Epithelial cell of prostate (primary cell): ENCODE measurements at places on chromosomes 1 and 21.

DNA sequence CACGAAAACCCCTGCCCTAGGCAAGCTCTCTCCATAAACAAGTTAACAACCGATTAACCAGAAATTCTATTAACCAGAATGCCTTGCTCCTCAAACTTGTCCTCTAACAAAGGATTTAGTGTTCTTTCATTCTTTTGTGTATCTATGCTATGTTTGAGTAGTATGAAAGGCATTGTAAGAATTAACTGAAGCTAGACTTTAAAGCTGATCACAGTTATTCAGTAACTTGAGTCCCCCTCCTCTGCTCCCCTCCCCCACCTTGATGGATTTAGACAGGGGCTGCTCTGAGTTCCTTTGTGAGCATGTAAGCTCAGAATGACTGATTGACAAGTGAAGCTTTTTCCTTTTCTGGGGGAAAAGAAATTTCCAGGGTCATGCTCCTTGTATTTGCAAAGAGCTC lies 257.6 kb downstream of the TTLL7 start:
- no peak for DNase-seq

DNA sequence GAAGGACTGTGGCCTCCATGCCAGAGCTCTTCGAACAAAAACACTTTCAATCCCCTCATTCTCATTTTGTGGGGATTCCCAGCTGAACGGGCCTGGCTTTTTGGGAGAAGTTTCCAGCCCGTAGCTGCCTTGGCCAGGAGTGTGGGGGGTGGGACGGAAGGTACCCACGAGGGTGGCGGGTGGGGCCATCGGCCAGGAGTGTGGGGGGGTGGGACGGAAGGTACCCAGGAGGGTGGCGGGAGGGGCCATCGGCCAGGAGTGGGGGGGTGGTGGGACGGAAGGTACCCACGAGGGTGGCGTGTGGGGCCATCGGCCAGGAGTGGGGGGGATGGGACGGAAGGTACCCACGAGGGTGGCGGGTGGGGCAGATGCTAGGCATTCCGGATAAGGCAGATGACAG lies 71.7 kb upstream of the ZBTB18 start:
- DNase-seq: no peak

- DNase-seq: no peak
Observed at GRCh38 chr1:1189111-1189510, 15.4 kb downstream of the TTLL10 start.

GRCh38 chr1:183580281-183580682 lies 10.0 kb downstream of the NCF2 start:
- DNase-seq: no peak

GRCh38 chr1:88867743-88868521 lies 23.4 kb downstream of the GTF2B start:
- DNase-seq: no peak

- DNase-seq: no peak
Observed at GRCh38 chr1:70092526-70092925, 112.9 kb downstream of the LRRC40 start.

DNA sequence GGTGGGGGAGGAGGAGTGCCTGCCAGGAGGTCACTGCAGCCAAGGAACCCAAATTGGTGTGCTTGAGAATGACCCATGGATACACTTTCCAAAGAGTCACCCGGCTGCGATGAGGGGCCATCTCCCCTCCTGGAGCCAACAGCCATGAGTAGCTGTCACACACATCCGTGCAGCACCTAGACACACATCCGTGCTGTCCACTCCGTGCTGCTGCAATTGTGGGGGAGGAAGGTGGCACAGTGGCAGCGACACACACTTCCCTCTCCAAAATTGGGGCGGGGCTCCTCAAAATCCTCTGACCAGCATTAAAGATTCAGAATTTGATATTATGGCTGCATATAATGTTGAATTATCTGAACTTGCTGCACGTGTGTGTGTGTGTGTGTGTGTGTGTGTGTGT lies 15.8 kb downstream of the TP73 start:
- DNase-seq: no peak
